Epithelial cell of proximal tubule (primary cell): ENCODE measurements at places on chromosomes 7 and 10. TPM values are rescaled to one million over a fixed set of nuclear protein-coding genes. Genes with fewer than 3 reads are reported as not detected.

DNA sequence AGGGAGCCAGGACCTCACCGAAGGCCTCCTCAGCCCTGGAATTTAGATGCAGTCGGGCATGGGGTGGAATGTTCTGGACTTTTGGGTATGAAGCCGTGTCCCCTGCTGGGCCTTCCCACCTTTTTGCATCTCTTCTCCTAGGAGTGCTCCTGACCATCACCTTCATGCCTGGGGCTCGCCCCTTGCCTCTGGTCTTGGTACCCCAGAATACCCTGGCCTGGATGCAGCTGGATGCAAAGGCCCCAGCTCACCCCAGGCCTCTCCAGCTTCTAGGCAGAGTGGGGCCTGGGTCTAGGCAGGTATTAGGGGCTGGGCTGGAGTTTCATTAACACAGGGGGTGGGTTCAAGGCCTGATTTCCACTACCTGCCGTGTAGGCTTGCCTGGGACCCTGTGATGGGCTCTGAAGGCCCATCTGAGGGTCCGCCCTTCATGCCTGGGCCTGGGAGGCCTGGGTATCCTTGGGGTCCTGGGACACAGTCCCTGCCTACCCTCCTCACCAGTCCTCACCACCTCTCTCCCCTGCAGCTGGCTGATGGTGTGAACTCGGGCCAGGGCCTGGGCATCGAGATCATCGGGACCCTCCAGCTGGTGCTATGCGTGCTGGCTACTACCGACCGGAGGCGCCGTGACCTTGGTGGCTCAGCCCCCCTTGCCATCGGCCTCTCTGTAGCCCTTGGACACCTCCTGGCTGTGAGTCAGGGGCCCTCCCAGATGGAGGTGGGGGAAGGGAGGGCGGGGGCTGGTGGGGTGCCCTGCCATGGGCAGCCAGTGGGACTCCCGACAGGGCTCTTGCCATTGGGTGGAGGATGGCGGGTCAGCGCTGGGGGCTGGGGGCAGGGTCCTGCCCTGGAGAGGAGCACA is 10.1 kb downstream of the AQP1 start:
- no peak for DNase-seq

DNA sequence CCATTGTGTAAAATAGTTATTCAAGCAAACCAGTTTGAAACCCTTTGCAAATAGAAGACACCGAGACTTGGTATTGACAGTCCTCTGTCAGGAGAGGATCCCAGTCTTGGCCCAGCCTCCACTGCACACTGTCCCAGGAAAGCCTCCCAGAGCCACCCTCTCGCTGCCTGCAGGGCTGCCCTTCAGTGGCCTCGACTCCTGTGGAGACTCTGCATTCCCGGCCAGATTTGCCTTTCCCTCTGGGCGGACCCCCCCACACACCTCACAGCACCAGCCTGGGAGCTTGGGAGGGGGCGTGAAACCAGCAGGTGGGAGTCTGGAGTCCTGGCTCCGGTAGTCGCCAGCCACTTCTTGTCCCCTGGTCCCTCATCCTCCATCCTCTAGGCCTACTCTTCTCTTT is 48.7 kb downstream of the GRK5 start:
- DNase-seq: no peak

DNA sequence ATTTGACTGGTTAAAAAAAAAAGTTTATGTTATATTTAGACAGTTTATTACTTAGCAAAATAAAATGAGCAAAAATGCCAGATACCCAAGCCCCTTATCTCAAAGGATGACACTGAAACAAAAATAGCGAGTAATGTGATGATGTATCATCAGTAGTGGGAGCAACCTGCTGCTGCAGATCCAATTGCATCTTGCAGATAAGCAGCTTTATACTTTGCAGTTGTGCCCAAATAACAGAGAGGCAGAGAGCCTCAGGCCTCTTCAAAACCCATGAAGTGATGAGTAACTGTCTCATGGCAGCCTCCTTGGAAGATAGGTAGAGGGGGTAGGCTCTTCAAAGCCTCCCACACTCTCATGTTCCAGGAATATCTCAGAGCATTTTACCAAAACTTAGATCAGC is 468.2 kb upstream of the LRRTM3 start:
- DNase-seq: no peak

- DNase-seq: no peak
These were observed 53.0 kb downstream of the SMURF1 start for GRCh38 chr7:99090771-99091542.

The WASHC2A gene
- 17.2 and 22.2 TPM in 2 replicates for total RNA-seq

The C7orf57 gene
- total RNA-seq: 0.22 TPM in 1 of 2 replicates, not detected in the other

GRCh38 chr10:131577178-131577555 is 265.6 kb upstream of the TCERG1L start:
- DNase-seq: no peak

The ABCC2 gene
- 0.17 and 1.2 TPM in 2 replicates for total RNA-seq

DNA sequence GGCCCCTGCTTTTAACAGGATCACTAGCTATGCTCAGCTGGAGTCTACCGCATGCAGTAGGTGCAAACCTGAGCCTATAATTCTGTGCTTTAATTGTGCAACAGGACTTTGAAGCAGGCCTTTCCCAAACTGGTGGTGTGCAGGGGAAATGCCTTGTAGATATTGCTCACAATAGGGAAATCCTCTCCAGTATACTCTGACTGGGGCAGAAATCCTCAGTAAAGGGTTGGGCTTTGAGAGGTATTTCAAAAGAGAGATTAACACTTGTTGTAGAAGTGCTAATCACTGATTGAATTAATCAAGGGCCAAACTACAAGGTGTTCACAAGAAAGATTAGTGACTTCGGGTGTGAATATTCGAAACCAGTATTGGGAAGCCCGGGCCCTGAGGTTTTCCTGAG is 58.5 kb upstream of the EXOC6 start:
- DNase-seq: no peak

- no peak for DNase-seq
These were observed 57.8 kb downstream of the PRKCQ start for GRCh38 chr10:6522230-6522629.

DNA sequence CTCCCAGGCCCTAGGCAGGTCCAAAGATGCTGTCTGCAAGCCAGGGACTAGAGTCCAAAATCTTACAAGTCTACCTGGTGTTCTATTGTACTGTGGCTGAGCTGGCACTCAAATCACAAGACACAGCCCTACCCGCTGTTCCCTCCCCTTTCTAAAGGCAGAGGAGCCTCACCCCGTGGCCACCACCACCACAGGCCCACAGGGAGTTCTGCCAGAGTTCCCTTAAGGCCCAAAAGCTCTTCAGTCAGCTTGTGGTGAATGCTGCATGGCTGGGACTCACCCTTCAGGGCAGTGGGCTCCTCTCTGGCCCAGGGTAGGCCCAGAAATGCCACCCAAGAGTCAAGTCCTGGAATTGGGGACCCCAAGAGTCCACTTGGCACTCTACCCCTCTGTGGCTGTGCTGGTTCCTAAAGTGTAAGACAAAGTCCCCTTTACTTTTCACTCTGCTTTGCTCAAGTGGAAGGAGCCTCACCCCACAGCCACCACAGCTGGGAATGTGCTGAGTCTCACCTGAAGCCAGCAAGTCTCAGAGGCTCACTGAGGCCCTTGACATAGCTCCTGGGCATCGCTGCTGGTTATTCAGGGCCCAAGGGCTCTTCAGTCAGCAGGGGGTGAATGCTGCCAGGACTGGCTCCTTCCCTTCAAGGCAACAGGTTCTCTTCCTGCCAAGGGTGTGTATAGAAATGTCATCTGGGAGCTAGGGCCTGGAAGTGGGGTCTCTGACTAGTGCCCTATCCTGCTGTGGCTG is 48.8 kb upstream of the PSAP start:
- DNase-seq: no peak

- DNase-seq: no peak
These were observed 1010.0 kb downstream of the TYW1 start for GRCh38 chr7:68006619-68007018.

DNA sequence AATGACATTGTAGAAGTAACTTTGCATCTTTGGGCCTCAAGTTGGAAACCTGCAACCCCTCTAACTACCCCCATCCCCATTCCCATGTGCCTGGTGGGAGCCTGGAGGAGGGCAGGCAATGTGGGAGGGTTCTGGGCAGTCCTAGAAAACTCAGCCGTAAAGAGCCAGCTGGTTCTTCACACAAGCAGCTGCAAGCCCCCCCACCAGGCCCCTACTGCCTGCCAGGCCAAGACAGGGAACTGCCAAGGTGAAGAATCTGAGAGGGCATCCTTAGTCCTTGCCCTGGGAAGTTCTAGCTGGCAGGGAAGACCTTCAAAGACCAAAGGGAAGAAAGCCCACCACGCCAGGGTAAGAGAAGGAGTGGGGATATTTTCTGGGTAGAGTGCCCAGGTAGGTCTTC is 12.2 kb upstream of the INMT start:
- DNase-seq: no peak

The TAS2R39 gene
- not detected in 2 replicates for total RNA-seq

The HTR7 gene
- total RNA-seq: 0.06 and 1.2 TPM in 2 replicates

DNA sequence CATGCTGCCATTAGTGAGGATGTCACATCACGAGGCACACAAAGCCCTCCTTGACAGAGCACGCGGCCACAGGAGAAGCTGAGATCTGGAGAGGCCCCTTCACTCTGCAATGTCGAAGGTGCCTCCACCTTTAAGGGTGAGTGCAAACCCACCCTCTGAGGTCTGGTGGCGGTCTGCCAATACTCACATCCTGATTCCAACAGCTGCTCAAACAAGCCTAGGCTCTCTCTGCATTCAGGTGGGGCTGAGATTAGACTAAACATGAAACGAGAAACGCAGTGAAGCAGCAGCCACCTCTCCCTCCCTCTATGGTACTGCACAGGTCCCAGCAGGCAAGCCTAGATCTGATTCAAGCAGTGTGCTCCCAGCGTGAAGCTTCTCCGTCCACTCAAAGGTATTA is 151.8 kb downstream of the TCERG1L start:
- no peak for DNase-seq

- DNase-seq: no peak
These were observed 1.3 kb upstream of the BMPER start for GRCh38 chr7:33903791-33904680.

The NACAD gene
- total RNA-seq: 3.9 and 7.9 TPM in 2 replicates

- no peak for DNase-seq
These were observed 107.2 kb upstream of the FAM133B start for GRCh38 chr7:92697414-92697813.

GRCh38 chr10:130161331-130161730 is 25.1 kb downstream of the GLRX3 start:
- no peak for DNase-seq

The GPC2 gene
- total RNA-seq: 4.1 and 11.0 TPM in 2 replicates

The MSMB gene
- not detected in 2 replicates for total RNA-seq

- no peak for DNase-seq
These were observed 78.4 kb upstream of the IKZF1 start for GRCh38 chr7:50226145-50226544.

DNA sequence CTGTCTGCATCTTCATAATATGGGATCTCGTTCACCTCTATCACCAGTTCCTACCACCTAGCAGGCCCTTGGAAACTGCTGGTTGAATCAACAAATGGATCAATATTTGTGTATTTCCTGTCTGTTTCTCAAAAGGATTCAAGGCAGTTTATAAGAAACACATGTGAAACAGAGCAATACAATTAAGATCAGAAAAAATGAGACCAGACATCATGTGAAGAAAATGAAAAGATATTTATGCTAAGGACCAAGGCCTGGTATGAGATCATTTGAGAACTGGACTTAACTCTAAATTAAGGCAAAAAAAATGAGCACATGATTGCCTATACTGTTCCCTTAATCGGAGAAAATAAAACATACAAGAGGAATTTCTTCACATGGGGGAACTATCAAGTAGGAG is 589.0 kb downstream of the SUGCT start:
- no peak for DNase-seq

DNA sequence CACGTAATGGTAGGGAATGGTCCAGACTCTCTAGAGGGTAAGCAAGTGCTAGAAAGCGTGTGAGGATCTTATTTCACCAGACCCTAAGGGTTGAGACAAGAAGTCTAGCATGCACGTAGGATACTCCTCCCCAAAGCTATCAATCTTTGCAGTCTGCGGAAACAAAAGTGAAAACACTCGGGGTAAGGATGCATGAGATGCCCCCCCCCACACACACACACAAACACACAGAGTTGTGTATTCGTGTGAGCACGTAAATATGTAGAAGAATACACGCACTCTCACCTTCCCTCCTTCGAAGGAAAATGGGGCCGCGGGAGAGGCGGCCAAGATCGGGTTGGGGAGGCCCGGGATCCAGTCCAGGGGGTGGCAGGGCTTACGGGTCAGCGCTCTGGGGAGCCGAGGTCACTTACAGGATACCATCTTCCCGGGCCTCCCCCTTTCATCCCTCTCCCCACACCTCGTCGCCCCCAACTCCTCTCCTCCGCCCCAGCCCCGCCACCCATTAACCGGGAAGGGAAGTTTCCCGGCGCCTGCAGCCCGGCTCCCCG is 455 bp downstream of the CUL2 start:
- no peak for DNase-seq

The POLR2J2 gene
- total RNA-seq: 1.3 TPM in 1 of 2 replicates, not detected in the other

GRCh38 chr7:71661671-71662224 is 529.8 kb downstream of the GALNT17 start:
- DNase-seq: no peak

DNA sequence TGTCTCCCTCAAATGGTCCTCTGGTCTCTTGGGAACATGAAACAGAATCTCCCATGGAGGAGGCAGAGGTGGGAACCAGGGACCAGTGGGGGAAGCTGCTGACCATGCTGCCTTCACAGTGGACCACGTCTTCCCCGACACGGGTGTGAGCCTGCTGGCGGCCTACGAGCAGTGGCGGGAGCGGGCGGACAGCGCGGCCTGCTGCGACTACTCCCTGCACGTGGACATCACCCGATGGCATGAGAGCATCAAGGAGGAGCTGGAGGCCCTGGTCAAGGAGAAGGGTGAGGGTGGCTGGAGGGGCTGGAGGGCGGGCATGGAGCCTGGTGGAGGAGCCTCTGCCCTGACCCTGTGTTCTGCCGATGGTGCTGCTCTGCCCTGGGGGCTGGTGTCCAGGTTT is 8.0 kb downstream of the DPYSL4 start:
- DNase-seq: no peak
